SK-N-SH (cell line): ENCODE measurements at places on chromosomes 6 and 20. TPM values are rescaled to one million over a fixed set of nuclear protein-coding genes. Genes with fewer than 3 reads are reported as not detected.

GRCh38 chr20:35838205-35838604, 66.4 kb downstream of the PHF20 start:
- no peak for DNase-seq

DNA sequence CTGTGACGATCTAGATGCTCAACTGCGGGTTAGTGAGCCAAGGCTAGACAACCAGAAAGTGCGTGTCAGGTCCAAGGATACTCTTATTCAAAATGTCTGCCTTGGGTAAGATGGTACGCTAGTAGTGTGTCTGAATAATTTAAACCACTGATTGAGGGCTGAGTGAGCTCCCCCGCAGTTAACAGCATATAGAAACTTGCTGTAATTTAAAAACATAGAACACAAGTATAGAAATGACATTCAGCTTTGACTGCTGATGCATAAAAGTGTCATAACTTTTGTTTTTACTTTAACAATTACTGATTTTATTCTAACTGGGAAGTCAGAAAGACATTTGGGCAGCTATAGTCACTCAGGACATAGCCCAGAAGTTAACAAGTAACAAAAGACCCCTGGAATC, 45.6 kb upstream of the SLC22A1 start:
- no peak for DNase-seq

DNA sequence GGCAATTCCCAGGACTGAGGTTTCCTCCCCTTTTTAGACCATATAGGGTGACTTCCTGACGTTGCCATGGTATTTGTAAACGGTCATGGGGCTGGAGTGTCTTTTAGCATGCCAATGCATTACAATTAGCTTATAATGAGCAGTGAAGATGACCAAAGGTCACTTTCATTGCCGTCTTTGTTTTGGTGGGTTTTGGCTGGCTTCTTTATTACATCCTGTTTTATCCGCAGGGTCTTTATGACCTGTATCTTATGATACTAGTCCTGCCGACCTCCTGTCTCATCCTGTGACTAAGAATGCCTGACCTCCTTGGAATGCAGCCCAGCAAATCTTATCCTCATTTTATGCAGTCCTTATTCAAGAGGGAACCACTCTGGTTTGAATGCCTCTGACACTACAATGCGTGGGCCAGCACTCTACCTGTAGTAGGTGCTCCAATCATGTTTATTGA, 190.1 kb downstream of the KCNQ5 start:
- no peak for DNase-seq

- DNase-seq, result peak; percentile 38
Observed at GRCh38 chr6:16146527-16146955, 17.7 kb downstream of the MYLIP start.

DNA sequence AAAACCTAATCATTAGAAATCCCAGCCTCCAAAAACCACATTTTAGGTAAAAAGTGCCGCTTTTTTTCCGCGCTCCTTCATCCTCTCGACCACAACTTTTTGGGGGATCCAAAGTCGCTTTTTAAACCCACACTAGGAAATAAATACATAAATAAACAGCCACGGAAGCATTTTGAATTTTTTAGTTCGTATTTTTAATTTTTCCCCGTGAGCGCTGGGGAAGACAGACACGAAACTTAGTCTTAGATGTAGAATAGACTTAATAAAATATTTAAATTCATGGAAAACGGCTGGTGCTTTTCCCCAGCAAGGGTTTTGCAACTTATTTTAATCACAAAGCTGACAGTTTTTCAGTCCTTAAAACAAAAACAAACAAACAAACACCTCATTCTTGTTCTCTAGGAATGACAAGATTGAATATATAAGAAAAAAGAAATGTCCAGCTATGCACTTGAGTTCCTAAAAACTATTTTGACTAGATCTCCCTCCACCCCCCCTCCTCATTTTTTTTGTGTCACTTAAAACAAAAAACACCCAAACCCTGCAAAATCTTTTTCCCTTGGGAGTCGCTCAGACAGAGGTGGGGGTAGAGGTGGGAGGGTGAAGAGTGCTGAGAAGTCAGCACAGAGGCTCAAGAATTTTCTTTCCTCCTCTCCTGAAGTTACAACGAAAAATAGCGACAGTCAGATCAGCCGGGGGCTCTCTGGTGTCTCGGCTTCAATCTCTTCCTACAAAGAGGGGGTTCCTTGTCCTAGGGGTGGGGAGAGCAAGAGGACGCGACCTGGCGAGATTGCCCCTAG, 43.4 kb upstream of the SUPT3H start:
- no peak for DNase-seq

GRCh38 chr20:48606172-48606840, 221.5 kb downstream of the PREX1 start:
- DNase-seq, result no peak

DNA sequence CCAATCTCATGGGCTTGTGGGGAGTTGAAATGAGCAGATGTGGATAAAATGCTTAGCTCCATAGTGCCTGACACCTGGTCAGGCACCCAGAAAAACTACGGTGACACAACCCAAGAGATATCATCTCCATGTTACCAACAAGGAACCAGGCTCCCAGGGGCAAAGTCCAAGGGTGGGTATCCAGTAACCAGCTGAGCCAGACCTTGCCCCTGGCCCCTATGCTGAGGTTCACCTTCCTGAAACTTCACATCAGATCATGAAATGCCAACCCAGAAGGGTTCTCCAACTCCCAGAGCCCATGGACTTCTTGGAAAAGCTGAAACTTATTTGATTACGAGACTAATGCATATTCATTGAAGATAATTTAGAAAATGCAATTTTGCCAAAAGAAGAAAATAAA, 141.8 kb upstream of the KCNG1 start:
- DNase-seq, result no peak

- peak; percentile 57 for DNase-seq
Observed at GRCh38 chr6:170289180-170289931, 1.5 kb downstream of the DLL1 start.

DNA sequence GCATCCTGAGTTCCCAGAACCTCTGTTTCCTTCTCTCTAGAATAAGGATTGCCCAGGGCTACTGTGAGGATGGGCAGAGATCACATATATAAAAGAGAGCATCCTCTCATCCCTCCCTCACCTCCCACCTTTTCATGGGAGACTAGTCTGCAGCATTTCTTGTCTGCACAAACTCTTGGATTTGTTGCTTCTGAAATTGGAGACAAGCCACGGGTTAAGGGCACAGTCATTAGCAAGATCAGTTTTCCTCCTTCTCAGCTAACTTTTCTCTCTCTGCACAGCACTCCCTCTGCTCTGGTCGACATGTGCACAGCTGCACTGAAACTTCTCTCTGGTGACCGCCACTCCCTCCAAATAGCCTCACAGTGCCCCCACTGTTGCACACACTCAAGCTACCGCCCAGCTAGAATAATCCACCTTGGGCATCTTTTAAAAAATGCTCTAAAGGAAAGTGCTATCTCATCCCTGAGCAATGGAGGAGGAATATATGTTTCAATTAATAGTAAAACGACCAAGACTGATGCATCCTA, 50.9 kb upstream of the DUSP22 start:
- no peak for DNase-seq

GRCh38 chr6:74734901-74735300, 471.0 kb downstream of the COL12A1 start:
- no peak for DNase-seq

GRCh38 chr20:62616728-62617621, 25.3 kb upstream of the SLCO4A1 start:
- peak; percentile 95 for DNase-seq

The NOTCH4 gene
- polyA plus RNA-seq, result 2.5 and 2.8 TPM in 2 replicates

The CST7 gene
- 0.07 and 0.08 TPM in 2 replicates for polyA plus RNA-seq

The CST2 gene
- polyA plus RNA-seq, result not detected in 2 replicates

The VSX1 gene
- not detected in 2 replicates for polyA plus RNA-seq

The TRIM40 gene
- polyA plus RNA-seq, result not detected in 2 replicates

The HDGFL1 gene
- polyA plus RNA-seq, result not detected in 2 replicates

The TPX2 gene
- polyA plus RNA-seq, result 14.4 and 17.1 TPM in 2 replicates

The GMPR gene
- 18.4 and 21.0 TPM in 2 replicates for polyA plus RNA-seq

The MTO1 gene
- polyA plus RNA-seq, result 9.9 and 11.4 TPM in 2 replicates

The LY86 gene
- not detected in 2 replicates for polyA plus RNA-seq

The TCF19 gene
- 7.0 and 9.3 TPM in 2 replicates for polyA plus RNA-seq

The KCNS1 gene
- 0.07 and 0.13 TPM in 2 replicates for polyA plus RNA-seq

The CPXM1 gene
- polyA plus RNA-seq, result 58.3 and 99.9 TPM in 2 replicates

The FAM83D gene
- 18.9 and 21.5 TPM in 2 replicates for polyA plus RNA-seq

The PRSS35 gene
- 0.36 and 0.47 TPM in 2 replicates for polyA plus RNA-seq

The SNAP25 gene
- polyA plus RNA-seq, result 42.4 and 46.0 TPM in 2 replicates
